ENCODE measurements at places on chromosomes 12 and 14.
A peak's percentile ranks its signal among the peaks of the same experiment; 100 is the strongest.

DNA sequence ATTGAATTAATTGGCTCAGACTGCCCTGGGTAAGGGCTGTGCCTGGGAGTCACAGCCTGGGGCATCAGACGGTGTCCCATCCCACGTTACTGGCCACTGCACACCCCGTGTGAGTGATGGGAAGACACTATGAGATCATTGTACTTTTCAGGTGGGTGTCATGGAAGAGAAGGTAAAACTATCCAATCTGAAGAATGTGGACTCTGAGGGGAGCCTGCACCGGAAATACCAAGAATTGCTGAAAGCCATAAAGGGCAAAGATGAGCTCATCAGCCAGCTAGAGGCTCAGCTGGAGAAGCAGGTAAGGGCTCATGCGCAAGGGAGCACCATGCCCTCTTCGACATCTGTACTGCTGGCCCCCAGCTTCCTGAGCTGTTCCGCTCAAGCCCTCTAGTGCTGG lies 24.0 kb downstream of the PLEKHH1 start:
- no peak for DNase-seq

GRCh38 chr12:47190271-47190750 lies 110.6 kb upstream of the AMIGO2 start:
- no peak for DNase-seq

GRCh38 chr12:67161322-67161918 lies 107.7 kb upstream of the CAND1 start:
- peak; percentile 38 for DNase-seq

GRCh38 chr12:82149045-82149444 lies 209.1 kb downstream of the CCDC59 start:
- DNase-seq, result no peak

DNA sequence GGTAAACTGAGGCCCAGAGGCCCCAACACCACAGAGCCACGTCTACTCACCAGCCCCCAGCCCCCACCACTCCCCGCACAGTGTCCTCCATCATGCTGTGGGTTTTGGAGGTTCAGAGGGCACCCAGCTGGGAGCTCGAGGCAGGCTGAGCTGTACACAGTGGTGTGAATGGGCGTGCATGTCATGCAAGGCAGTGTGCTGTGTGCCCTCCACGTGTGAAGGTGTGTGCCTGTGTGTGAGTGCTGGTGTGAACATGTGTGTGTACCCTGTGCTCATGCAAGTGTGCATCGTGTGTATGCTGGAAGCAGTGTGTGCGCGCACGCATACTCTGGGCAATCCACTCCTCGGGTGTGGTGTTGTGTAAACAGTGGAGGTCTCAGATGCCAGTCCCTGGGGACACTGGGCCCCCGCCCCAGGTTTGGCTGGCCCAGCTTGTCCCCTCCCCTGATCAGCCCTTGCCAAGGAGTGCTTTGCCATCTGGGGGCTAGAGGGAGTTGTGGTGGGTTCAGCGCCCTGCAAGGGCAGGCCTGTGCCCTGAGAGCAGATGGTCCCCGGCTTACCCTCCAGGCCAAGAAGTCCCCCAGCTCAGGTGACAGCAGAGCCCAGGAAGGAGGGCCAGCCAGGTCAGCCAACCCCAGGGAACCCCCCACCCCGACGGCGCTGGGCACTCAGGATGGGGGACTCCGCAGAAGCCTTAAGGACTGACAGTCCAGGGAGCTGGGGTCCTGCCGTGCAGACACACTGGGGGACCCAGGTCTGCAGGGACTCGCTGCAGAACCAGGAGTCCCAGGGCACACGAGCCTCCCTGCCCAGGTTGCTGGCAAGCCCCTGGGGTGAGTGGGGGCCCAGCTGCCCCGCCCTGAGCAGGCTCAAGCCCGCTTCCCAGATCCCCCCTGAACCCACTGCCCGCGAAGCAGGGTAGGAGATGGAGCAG lies 23.8 kb upstream of the GPR132 start:
- DNase-seq, result no peak

DNA sequence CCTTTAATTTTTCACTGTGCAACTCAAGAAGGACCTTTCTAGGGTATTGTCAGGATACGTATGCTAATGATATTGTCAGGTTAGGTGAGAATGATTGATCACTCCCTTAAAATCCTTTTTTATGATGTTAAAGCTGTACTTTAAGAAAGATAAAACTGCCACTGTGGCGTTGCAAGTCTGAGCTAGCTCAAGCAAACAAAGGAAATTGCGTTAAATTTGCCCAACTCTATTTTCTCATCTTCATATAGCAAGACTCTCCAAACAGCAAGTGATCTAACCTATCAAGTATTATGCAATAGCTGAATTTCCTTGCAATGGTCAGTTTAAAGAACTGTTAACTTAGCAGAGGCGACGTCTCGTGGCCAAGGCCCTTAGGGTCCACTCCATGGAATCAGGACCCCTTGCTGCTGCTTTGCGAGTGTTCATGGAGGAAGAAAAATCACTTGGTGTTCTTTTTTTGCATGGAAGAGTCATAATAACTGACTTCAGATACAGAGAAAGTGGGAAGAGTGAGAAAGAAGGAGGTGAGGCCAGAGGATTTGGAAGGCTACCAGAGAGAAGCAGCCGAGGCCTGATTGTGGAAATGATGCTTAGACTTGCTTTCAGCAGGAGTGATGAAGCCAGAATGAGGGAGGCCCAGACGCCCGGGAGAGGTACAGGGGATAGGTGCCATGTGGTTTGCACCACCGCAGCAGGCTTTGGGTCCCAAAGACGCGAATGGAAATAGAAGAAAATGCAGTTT lies 2.5 kb downstream of the TRAF3 start:
- no peak for DNase-seq
